ENCODE measurements at places on chromosomes 3 and 15.

GRCh38 chr15:29938361-29939335 lies 116.4 kb upstream of the TJP1 start:
- DNase-seq, result no peak

GRCh38 chr3:194342861-194343560 lies 8.1 kb downstream of the CPN2 start:
- no peak for DNase-seq

DNA sequence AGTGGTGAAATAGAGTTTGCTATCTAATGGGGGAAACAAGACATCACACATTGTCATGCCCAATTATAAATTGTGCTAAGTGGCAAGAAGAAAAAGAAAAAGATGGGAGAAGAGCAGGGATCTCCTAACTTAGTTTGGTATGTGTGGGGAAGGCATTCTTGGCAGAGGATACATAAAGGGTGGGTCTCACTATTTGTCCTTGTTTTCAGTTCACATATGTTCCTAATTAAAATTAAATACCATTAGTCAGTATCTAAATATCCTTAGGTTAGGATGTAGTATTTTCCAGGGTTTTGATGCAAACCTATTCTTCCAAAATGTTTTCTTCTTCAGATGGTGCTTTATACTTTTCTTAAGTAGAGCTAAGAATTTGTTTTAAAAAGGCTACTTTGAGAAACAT lies 173.7 kb downstream of the B3GALNT1 start:
- no peak for DNase-seq

- DNase-seq, result peak; percentile 4
These were observed 27.5 kb downstream of the MASP1 start for GRCh38 chr3:187264021-187264420.

DNA sequence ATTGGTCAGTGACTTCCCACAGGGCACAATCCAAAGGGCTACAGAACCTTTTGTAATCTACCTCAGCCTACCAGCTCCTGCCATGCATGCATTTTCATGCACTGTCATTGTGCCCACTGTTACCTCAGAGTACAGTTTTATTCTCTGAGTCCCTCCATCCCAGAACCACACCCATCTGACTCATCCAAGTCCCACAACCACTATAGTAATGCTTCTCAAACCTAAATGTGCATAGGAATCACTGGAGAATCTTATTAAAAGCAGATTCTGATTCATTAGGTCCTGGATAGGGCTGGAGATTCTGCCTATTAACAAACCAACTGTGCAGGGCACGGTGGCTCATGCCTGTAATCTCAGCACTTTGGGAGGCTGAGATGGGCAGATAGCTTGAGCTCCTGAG lies 3.7 kb upstream of the B3GALNT1 start:
- no peak for DNase-seq

- no peak for DNase-seq
These were observed 609.9 kb downstream of the RBMS3 start for GRCh38 chr3:29890801-29891200.

GRCh38 chr3:52471371-52472238 lies 16.2 kb downstream of the NISCH start:
- DNase-seq, result peak; percentile 84

DNA sequence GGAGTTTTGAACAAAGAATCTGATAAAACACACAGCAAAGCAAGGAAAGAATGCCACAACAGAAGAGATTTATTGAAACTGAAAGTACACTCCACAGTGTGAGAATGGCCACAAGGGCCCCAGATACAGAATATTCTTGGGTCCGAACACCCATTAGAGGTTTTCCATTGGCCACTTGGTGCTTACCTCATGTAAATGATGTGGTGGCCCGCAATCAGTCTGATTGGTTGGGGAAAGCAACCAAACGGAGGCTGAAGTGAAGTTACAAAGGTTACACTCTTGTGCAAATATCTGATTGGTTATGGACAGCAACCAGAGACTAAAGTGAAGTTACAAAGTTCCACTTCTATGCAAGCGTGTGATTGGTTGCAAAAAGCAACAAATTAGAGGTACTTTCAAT lies 20.4 kb downstream of the NSUN3 start:
- no peak for DNase-seq

DNA sequence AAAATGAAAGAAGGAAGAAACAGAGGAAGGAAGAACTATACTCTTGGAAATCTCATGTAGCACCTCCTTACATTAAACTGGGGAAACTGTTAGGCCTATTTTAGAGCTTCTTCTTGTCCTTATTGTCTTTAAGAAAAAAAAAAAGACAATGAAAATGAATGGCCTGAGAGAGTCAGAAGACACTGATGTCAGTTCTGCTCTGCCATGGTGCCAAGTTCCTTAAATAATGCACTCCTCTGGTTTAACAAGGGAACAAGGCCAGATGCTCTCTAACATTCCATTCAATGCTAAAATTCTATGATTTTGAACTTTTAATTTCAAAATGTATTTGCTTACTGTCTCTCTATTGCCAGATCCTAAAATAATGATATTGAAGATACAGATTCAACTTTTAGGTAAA lies 4.4 kb upstream of the MBNL1 start:
- no peak for DNase-seq

GRCh38 chr3:83622526-83622925 lies 1336.3 kb upstream of the CADM2 start:
- no peak for DNase-seq

DNA sequence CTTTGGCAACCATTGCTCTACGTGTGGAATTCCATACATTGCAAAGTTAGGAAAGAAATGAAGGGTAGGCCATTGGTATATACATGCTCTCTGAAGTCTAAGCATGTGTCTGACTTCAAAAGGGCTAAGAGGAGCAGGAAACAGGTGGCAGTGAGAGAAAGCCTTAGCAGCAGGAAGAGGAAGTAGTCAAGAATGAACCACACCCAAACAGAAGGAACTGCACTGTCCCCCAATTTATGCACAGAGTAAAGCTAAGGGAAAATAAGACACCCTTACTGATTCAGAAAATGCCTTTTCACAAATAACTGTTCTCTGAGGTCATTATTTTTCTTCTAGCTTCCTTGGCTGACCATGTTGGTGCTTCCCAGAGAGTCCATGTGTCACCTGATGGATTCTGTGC lies 575.4 kb downstream of the NTRK3 start:
- DNase-seq, result no peak

DNA sequence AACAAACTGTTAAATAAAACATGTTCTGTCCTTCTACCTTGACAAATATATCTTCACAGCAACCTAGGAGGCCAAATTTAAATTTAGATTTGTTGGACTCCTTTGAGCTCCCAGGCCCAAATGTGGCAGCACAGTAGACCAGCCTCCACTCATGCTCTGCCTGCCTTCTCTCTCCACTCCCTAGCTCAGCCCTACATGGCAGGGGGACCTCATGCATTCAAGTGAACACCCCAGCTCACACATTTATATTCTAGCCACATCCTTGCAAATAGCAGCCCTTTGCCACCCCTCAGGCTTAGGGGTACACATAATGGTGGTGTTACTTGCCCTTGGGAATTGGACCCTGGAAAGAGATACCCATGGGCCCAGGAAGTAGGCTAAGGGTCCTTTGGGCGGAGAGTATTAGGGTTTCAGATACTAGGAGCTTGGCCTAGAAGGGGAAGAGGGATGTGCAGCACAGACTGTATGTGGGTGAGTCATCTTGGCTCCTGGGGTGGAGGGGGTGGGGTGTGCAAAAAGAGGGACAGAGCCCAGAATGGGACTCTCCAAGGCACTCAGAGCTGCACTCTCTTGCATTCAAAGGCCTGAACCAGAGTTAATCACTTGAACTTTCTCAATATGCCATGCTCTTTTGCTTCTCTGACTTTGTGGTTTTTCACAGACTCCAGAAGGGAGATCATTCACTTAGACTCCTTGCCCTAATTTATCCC lies 268.4 kb upstream of the ROPN1 start:
- DNase-seq, result peak; percentile 45

DNA sequence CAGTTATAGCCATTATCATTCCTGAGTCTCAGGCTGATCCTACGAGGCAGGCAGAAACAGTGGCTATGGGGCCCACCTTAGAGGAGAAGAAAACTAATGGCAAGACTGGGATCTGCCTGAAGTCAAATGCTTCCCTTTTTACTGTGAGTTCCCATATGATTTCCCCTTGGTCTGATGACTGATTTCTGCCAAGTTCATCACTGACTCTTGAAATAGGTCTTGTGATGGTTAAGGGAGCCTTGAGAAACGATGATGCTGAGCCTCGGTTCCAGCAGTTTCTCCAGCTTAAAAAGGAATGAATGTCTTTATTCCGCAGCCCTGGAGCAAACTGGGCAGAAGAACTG lies 29.4 kb upstream of the LDHAL6B start:
- no peak for DNase-seq

DNA sequence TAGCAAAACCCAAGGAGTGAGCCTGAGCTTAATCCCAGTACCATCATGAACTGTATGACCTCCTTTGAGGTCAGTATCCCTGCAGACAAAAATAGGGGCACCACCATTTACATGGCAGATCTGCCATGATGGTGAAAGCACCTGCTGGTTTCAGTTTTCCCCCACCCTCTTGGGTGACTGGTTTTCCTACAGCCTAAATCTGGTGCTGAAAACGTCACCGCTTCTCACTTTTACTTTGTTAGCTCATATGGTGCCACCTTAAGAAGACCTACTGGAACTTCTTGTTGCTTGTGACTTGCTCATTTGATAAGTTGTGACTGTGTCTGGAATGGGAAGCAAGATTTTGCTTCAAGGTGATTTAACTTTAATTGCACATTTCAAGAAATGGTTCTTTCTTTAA lies 5.1 kb downstream of the PPP1R2 start:
- peak; percentile 57 for DNase-seq

- peak; percentile 7 for DNase-seq
These were observed 154.9 kb downstream of the CDIN1 start for GRCh38 chr15:36734366-36734765.

DNA sequence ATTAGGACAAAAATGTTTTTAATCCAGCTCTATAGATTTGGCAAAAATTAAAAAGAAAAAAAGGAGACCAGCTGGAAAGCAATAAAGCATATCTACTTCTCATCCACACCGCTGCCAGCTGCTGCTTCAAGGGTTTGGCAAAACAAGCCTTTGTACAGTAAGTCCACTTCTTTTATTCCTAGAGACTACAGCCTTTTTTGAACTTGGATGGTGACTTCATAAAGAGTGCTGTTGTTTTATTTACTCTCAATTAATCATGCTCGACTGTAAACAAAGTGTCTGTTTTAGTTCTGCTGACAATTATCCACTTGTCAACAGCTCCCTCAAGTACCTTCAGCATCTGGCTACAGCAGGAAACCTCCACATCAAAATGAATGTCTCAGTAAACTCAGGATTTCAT lies 12.3 kb upstream of the FOXB1 start:
- no peak for DNase-seq

GRCh38 chr15:88648357-88649214 lies 9.8 kb downstream of the ISG20 start:
- DNase-seq, result no peak

DNA sequence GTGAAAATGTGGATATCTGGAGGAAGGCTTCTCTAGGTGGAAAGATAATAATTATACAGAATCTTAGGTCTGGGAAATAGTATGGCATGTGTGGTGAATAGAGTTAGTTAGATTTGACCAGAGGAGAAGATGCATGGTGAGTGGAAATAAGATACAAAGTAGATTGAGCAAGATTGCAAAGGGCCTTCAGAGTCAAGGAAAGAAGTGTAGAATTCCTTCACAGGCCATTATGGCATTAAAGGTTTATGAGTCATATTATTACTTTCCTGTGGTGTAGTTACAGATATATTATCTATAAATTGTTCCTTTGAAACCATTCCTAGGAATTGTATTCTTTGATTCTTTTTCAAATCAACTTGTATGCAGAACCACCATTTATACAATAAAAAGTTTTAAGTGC lies 660.3 kb downstream of the SI start:
- no peak for DNase-seq

DNA sequence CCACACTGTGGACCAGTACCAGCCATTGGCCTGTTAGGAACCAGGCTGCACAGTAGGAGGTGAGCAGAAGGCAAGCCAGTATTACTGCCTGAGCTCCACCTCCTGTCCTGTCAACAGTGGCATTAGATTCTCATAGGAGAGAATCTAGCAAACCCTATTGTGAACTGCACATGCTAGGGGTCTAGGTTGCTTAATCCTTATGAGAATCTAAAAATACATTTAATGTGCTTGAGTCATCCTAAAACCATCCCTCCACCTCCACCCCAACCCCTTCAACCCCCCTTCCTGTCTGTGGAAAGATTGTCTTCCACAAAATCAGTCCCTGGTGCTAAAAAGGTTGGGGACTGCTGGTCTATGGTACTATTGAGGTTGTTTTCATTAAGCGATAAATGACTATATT lies 49.3 kb upstream of the KCNAB1 start:
- peak; percentile 2 for DNase-seq

DNA sequence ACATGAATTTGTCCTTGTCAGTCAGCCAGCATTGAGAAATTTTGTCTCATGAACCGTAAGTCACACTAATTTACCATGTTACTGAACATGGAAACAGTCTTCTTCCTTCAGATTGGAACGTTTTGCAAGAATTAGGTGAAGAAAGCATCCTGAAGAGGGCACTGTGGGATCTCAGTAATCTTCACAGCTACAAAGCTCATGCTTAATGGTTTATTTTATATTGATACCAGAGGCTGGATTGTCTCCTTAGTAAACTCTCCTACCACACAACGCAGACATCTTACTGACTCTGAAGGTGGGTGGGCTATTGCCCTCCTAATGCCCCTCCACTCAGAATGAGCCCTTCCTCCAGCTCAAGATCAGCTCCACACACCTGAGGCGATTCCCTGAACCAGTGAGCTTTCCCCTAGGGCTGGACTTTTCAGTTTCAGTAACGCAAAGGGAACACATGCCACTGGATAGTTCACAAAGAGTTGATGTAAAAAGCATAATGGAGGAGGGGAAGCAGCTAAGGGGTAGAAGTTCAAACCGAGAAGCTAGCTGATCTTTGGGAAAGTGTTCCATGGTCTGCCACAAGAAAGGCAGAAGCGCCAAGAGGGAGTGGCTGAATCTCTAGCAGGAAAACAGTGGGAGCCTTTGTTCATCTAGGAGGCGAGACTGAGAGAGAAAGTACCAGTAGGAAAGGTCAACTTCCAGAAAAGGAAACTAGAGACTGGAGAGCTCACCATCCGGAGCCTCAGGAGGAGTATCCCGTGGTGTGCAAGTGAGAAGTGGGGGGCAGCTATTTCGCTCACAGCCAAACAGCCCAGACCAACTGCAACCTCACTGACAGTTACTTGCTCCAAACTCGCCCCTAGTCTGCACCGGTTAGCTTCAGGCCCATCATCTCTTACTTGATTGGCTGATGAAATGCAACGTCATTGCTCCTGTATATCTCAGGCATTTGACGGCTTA lies at the start of gene SLC9C1:
SLC9C1 (minus strand) TSS at position 849 of the 954 bp plus-strand sequence. CDS start 7,425 bp downstream, outside the sequence.
- peak; percentile 73 for DNase-seq

DNA sequence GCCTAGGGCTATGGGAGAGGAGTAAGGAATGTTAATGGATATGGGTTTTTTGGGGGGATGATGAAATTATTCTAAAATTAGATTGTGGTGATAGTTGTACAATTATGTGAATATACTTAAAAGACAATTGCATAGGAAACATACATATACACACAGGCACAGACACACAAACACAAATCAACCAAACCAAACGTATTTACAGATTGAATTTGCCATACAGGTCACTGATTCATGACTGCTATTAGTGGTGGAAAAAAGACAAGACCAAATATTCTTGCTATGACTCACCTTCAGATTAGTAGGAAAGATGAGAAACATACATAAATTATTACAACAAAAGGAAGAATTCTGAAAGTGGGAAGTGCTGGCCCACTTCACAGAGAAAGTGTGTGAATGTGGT lies 85.3 kb downstream of the C3orf38 start:
- DNase-seq, result no peak

GRCh38 chr3:190696777-190697501 lies 165.6 kb downstream of the GMNC start:
- peak; percentile 71 for DNase-seq

GRCh38 chr3:94171954-94172353 lies 109.1 kb downstream of the NSUN3 start:
- no peak for DNase-seq

GRCh38 chr3:165725296-165725695 lies 111.9 kb downstream of the BCHE start:
- DNase-seq, result no peak
